ENCODE measurements at places on chromosomes 16 and 17.

GRCh38 chr16:85767531-85767930 lies 16.6 kb upstream of the C16orf74 start:
- no peak for DNase-seq

GRCh38 chr17:62827746-62828485 lies 19.8 kb upstream of the MARCHF10 start:
- no peak for DNase-seq

DNA sequence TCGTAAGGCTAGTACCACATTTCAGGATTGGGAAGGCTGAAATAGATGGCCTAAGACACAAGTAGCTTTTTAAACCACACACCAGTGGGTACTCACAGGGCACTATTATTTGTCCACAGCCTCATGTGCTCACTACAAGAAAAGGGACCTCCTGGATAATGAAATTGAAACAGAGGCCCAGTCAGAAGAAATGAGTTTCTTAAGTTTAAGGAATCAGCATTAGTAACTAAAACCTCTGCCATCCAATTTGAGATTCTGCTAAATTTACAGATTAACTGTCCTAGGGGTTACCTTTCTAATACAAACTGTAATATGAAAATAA lies 3.0 kb downstream of the USP7 start:
- no peak for DNase-seq

DNA sequence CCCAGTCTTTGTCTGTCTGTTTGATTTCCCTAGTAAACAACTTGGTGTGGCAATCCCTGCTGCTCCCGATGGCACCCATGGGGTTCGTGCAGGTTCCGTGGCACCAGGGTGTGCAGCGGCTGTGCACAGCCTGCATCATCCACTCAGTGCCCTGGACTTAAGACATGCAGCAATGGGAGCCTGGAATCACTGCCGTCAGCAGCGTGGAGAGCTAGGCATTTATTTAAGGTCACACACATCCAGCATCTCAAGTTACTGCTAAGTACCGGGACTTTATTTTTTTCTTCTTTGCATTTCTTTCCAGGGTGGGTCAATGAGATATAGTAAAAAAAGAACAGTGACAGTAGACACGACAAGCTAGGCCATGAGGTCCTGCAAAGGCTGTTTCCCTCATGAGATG lies 2.8 kb downstream of the DHRS7C start:
- no peak for DNase-seq

- peak; percentile 90 for DNase-seq
These were observed at the start of gene HEATR3 for GRCh38 chr16:50065624-50066481. TSS of gene HEATR3 (plus strand) at chr16:50065970. CDS start at chr16:50066132, 162 bp downstream.

Data from stimulated activated CD8-positive, alpha-beta memory T cell treated with anti-CD3 and anti-CD28 coated beads, Interleukin-12 subunit alpha, Interleukin-12 subunit beta, amount 100 ng/mL, for 4 hours (primary cell).